ENCODE measurements at places on chromosomes 1 and 21.

- DNase-seq: no peak
Observed at GRCh38 chr1:45033356-45033755, 21.3 kb downstream of the UROD start.

DNA sequence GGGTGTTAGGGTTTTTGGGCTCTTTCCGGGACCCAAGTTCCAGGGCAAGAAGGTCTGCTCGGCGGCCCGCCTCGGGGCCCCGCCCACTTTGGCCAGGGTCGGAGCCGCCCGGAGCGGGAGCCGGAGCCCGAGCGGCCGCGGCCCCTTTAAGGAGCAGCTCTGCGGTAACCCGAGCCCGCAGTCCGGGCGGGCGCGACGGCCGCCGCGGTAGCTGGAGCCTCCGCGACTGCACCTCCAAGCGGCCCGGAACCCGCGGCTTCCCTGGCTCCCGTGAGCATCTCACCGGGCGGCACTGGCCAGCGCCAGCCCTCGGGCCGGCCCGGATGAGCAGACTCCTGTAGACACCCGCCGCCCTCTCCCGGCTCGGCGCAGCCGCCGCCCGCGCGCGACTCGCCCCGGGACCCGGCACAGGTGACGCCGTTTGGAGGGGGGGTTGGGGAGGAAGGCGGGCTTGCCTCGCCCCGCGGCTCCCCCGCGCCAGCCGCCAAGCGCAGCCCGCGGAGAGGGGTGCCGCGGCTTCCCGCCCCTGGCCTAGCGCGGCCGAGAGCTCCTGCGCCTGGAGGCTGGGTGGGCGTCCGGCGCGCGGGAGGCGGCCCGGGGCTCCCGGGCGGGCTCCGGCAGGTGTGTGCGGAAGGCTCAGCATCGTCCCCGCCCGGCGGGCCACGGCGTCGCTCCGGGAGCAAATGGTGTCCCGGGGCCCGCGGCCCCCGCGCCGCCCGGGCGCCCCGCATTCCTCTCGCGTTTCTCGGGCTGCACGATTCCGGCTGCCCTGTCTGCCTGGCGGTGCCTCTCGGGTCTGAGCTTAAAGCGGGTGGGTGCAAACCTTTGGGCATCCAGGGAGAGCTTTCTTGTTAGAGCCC, at the start of gene TLCD4:
TSS of gene TLCD4 (plus strand) at position 149 of the 860 bp plus-strand sequence. CDS start 26,547 bp downstream, outside the sequence.
- peak; percentile 21 for DNase-seq

DNA sequence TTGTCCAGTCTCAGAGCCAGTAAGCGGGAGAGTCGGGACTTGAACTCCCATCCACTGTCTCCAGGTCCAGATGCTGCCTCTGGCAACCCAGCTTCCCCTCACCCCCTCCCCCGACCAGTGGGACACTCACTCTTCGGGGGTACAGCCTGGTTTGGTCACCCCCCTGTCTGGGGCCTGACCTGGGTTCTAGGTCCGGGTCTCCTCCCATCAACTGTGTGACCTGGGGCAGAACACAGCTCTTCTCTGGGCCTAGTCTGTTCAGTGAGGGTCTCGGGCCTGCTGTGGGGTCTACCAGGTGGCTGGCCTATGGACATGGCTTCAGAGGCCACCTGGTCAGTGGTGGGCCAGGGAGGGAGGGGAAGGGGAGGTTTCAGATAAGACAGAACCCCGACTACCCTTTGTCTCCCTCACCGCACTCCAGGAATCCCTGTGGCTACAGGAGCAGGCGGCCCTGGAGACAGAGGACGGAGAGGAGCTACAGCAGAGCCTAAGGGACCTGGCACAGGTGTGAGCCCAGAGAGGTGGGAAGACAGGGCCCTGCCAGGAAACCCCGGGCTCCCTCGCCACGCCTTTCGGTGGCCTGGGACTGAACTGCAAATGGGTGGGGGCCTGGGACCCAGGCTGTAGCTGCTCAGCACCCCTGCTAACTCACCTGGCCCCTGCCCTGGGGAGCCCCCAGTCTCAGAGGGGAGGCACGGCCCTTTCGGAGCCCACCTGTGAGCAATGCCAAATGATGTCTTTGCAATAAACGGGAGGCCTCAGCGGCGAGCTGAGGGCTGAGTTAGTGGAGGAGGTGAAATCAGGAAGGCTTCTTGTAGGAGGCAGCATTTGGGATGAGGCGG, 4.1 kb upstream of the NBPF3 start:
- DNase-seq: no peak

- DNase-seq: no peak
Observed at GRCh38 chr1:108158893-108159453, 41.2 kb downstream of the SLC25A24 start.
